Epithelial cell of umbilical artery (primary cell): ENCODE measurements at places on chromosomes 13 and 19. TPM values are rescaled to one million over a fixed set of nuclear protein-coding genes. Genes with fewer than 3 reads are reported as not detected.

Gene WIZ
- total RNA-seq = 4.0 and 5.2 TPM in 2 replicates

Gene KLC3
- under 0.01 TPM in 1 of 2 replicates, not detected in the other for total RNA-seq

Gene PLK5
- not detected in 2 replicates for total RNA-seq

Gene ICAM5
- under 0.01 and 0.76 TPM in 2 replicates for total RNA-seq

Gene TMED1
- total RNA-seq = 65.2 and 66.6 TPM in 2 replicates

Gene CATSPERD
- total RNA-seq = not detected in 2 replicates

Gene ZNF98
- not detected in 2 replicates for total RNA-seq

Gene PSG6
- not detected in 2 replicates for total RNA-seq

Gene CGB5
- 0.65 TPM in 1 of 2 replicates, not detected in the other for total RNA-seq

Gene NLRP13
- total RNA-seq = not detected in 2 replicates

Gene QPCTL
- 16.7 and 26.0 TPM in 2 replicates for total RNA-seq

Gene FCAR
- not detected in 2 replicates for total RNA-seq

Gene C19orf85
- total RNA-seq = not detected in 2 replicates

Gene KIR3DL3
- total RNA-seq = not detected in 2 replicates

Gene IGSF23
- not detected in 2 replicates for total RNA-seq

Gene RAVER1
- total RNA-seq = 7.1 and 7.4 TPM in 2 replicates

Gene SLC27A1
- total RNA-seq = 7.8 and 9.6 TPM in 2 replicates

Gene TSSK6
- total RNA-seq = 0.32 and 0.76 TPM in 2 replicates

Gene MCEMP1
- not detected in 2 replicates for total RNA-seq

Gene ACTL9
- not detected in 2 replicates for total RNA-seq

Gene BRME1
- 0.32 and 1.1 TPM in 2 replicates for total RNA-seq

Gene ANGPTL8
- total RNA-seq = not detected in 2 replicates

Gene KL
- 0.15 TPM in 1 of 2 replicates, not detected in the other for total RNA-seq

Gene SLC25A23
- 19.2 and 32.8 TPM in 2 replicates for total RNA-seq

Gene TEKTIP1
- not detected in 2 replicates for total RNA-seq

Gene FPR3
- total RNA-seq = under 0.01 TPM in 1 of 2 replicates, not detected in the other

Gene ZNF793
- under 0.01 and 0.15 TPM in 2 replicates for total RNA-seq

Gene ERICH4
- not detected in 2 replicates for total RNA-seq

Gene MIA
- not detected in 2 replicates for total RNA-seq

Gene TEX101
- total RNA-seq = not detected in 2 replicates

Gene ZNF439
- total RNA-seq = under 0.01 and 0.15 TPM in 2 replicates

Gene ANKRD10
- 54.6 and 58.4 TPM in 2 replicates for total RNA-seq

Gene LILRB2
- total RNA-seq = not detected in 2 replicates

Gene ZNF575
- total RNA-seq = not detected in 2 replicates

Gene LILRB3
- total RNA-seq = not detected in 2 replicates
